ENCODE measurements at places on chromosomes 12 and 14. TPM values are rescaled to one million over a fixed set of nuclear protein-coding genes. Genes with fewer than 3 reads are reported as not detected.

Gene FOXA1
- not detected for total RNA-seq

Gene NTF3
- 0.83 TPM for total RNA-seq

DNA sequence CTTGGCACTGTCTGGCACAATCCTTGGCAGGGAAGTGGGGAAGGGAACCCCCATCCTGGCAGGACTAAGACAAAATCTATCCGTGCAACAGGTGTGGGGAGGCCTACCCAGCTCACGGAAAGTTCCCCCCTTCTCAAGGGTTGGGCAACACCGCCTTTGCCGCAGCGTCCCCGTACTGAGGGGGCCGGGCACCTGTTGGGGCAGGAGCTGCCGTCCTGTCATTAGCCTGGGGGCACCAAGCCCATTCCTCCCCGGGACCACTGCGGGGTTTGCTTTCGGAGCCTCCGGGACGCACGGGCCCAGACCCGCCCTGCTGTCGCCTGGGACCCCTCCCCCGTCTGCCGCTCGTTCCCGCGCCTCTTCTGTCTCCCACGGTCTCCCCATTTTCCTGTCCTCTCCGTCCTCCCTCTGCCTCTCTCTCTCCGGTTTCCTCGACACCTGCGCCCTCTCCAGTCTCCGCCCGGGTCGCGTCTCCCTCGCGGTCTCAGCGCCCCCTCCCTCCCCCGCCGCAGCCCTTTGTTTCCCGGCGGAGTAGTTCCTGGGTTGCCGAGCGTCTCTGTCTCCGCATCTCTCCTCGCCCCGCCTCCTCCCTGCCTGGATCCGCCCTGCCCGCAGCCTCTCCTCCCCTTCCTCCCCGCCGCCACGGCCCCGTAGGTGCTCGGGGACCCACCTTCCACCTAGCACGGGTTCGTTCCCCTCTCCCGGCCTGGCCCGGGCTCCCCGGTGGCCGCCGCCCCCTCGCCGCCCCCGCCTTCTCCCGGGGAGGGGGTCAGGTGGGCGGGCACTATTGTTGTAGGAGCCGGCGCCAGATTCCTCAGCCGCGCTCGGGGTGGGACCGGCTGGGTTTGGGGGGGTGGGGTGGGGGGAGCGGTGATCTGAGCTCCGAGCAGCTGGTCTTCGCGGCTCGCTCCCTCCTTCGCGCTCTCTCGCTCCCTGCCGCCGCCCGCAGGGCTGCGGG, at the start of gene CACNB3:
TSS of gene CACNB3 (plus strand) at position 624 of the 958 bp plus-strand sequence. CDS start 434 bp downstream, outside the sequence.
- DNase-seq = peak; percentile 88

DNA sequence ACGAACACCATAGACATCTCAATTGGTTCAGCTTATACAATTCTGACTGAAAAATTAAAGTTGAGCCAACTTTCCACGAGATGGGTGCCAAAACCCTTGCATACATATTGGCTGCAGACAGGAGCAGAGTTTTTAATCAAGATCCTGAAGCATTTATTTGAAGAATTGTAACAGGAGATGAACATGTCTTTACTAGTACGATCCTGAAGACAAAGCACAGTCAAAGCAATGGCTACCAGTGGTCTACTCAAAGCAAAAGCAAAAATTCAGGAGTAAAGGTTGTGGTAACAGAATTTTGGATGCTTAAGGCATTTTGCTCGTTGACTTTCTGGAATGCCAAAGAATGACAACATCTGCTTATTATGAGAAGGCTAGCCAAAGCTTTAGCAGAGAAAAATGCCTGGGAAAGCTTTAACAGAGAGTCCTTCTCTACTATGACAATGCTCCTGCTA, 20.7 kb downstream of the ZDHHC17 start:
- DNase-seq = no peak
